CD4-positive, alpha-beta T cell treated with Interleukin-21 for 1 hour (primary cell): ENCODE measurements at places on chromosomes 3 and 15.
A peak's percentile ranks its signal among the peaks of the same experiment; 100 is the strongest.

DNA sequence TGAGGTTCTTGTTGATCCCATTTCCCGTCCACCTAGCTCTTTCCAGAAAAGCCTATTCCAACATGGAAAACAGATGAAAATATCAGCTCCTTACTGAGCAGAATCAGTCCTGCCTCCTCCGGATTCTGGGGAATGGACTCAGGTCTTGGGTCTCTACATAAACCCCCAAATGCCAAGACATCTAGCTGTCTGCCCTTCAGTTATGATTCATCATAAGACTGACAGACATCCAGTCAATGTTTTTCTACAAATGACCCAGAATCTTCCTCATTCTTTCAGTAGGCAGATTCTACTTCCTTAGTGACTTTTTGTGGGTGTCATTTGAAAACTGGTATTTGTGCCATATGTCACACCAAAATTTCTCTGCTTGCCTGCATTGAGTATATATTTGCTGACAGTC is 103.0 kb upstream of the TGFBR2 start:
- DNase-seq = no peak

- no peak for DNase-seq
Measured at GRCh38 chr3:111227216-111227615, 155.6 kb downstream of the NECTIN3 start.

GRCh38 chr3:105811518-105812193 is 57.2 kb downstream of the CBLB start:
- DNase-seq = no peak

GRCh38 chr3:115595611-115596275 is 27.6 kb upstream of the GAP43 start:
- no peak for DNase-seq

GRCh38 chr3:129439226-129439816 is 427 bp downstream of the MBD4 start:
- DNase-seq = peak; percentile 38

DNA sequence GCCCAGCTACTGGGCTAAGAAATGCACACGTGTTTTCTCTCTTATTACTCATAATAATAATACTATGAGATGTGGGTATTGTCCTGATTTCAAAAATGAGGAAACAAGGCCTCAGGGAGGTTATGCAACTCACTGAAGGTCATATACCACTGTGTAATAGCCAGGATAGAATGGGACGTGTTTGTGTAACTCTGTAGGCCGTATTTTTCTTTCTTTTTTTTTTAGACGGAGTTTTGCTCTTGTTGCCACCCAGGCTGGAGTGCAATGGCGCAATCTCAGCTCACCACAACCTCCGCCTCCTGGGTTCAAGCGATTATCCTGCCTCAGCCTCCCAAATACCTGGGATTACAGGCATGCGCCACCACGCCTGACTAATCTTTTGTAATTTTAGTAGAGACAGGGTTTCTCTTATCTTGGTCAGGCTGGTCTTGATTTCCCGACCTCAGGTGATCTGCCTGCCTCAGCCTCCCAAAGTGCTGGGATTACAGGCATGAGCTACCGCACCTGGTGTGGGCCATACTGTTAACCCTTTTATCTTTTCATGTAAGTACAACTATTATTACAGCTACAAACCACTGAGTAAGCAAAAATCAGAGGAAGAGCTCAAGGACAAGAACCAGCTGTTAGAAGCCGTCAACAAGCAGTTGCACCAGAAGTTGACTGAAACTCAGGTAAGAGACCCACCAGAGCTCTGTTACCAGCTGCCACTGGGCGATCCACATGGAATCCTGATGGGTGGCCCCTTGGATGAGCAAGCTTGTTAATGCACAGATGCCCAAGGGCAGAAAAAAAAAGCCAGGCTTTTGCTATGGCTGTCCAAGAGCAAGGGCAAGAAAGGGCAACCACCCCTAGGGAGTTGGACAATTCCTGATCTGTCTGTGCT is 6.7 kb downstream of the KNSTRN start:
- DNase-seq = no peak

- DNase-seq = no peak
Measured at GRCh38 chr15:88615303-88616107, 5.6 kb upstream of the AEN start.

DNA sequence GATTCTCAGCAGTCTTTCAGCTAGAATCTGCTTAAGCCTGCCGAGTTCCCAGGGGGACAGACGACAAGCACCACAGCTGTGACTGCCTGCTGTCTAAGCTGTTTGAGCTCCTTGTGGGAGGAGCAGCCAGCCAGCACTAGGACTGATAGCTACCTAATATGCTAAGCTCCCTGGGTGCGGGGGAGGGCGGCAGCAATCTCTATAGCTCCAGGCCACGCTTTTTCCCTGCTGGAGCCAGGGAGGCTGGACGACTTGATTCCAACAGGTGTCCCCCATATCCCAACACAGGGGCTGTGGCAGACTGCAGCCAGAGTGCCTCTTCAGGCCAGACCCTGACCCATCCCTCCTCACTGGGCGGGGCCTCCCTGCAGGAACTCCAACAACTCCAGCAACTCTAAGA is 134.1 kb upstream of the ARPP21 start:
- no peak for DNase-seq

DNA sequence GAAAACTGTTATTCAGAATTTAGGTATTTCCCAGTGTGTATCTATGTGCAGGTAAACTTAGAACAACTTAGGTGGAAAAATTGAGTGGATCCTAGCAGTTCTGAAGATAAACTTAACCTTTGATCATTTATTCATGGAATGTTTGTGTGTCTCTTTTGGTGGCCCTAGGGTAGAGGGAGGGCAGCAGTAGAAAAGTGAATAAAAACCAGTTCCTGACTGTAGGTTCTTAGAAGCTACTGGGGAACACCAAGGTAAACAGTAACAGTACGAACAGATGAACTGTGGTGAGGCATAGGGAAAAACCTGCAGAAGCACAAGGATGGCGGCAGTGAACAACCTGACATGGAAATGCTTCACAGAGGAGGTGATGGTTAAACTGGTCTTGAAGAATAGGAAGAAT is 2.5 kb downstream of the SNRK start:
- DNase-seq = no peak

- no peak for DNase-seq
Measured at GRCh38 chr3:94171954-94172353, 109.1 kb downstream of the NSUN3 start.

- no peak for DNase-seq
Measured at GRCh38 chr3:133475245-133476010, 75.6 kb downstream of the BFSP2 start.

DNA sequence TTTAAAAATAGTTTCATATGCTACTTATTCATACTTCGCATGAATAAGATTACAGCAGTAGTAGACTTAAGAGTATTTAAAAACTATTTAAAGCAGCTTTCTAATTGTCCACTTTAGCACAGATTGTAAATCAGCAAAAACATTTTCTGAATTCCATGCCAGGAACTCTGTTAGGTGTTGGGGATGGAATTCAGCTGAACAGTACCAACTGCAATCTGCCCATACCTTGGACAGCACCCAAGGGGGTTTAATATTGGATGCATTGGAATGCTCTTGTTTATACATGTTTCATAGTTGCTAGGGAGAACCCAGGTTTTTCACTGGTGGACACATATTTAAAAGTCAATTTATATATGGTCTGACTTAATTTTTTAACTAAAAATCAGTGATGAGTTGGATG is 74.8 kb downstream of the PPM1L start:
- DNase-seq = no peak
